ENCODE measurements at places on chromosomes 3 and 15.

- H3K4me1 ChIP-seq = no peaks in the 10 kb centered on the region
- no peaks in the 10 kb centered on the region for H3K36me3 ChIP-seq
- H3K4me3 ChIP-seq = no peak overlapping the region
- DNase-seq = no peak
- no peaks in the 10 kb centered on the region for H3K27me3 ChIP-seq
Measured at GRCh38 chr3:134284438-134284837, 33.8 kb upstream of the RYK start.

DNA sequence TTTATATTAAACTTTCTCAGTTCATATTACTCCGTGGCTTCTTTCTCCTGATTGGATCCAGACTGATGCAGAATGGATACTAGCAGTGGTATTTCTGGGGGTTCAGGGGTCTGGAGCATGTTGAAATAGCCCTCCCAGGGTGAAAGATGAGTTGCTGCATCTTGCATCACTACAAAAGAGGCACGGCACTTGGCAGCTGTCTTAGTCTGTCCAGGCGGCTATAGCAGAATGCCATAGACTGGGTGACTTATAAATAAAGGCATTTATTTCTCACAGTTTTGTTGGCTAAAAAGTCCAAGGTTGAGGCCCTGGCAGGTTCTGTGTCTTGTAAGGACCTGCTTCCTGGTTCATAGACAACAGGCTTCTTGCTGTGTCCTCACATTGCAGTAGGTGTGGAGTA lies 660 bp upstream of the BCL2L10 start:
- peaks cover 60% of the 10 kb centered on the region for H3K27me3 ChIP-seq
- H3K36me3 ChIP-seq = no peaks in the 10 kb centered on the region
- H3K4me3 ChIP-seq = no peak overlapping the region
- H3K27ac ChIP-seq = no peak overlapping the region
- no peak for DNase-seq

DNA sequence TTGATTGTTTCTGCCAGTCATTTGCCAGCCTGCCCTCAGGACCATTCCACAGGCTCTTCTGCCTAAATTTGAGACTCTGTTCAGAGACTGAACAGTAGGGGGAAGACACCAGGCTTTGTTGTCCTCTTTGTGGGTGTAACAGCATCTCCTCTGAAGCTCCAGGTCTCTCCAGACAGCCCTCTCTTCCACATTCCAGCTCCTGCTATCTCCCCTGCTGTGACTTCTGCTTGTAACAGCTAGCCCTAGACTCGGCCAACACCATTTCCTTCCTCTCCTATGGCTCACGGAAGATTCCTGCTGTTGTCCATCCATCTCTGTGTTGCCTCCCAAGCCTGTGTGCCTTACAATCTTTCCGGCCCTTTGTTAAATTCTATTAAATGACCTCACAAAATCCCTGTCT lies 40.2 kb downstream of the SUCLG2 start:
- no peak overlapping the region for H3K27ac ChIP-seq
- H3K36me3 ChIP-seq = peaks cover 12% of the 10 kb centered on the region
- H3K4me1 ChIP-seq = no peaks in the 10 kb centered on the region
- no peak overlapping the region for H3K4me3 ChIP-seq

- no peak overlapping the region for H3K27ac ChIP-seq
- no peak overlapping the region for H3K4me3 ChIP-seq
- H3K27me3 ChIP-seq = no peaks in the 10 kb centered on the region
Measured at GRCh38 chr3:156790156-156790555, 36.0 kb upstream of the LEKR1 start.

DNA sequence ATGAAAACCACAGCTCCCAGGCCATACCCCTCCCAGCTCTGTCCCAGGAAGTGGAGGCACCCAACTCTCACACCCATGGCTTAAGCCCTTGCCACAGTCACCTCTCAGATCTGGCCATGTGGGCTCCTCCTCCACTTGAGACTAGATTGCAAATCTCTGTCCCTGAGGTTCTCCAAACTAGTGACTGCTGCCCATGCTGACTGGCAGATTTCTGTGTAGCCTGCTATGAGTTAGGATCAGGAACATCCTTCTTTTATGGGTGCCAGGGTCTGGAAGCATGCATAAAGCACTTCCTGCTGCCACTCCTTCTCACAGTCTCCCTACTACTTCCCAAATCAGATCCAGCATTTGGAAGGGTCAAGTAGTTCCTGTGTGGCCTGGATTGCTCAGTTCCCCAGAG lies 59.6 kb upstream of the GOLIM4 start:
- H3K27ac ChIP-seq = no peak overlapping the region
- H3K4me1 ChIP-seq = no peaks in the 10 kb centered on the region
- H3K27me3 ChIP-seq = no peaks in the 10 kb centered on the region
- DNase-seq = no peak
- no peak overlapping the region for H3K4me3 ChIP-seq
- H3K36me3 ChIP-seq = no peaks in the 10 kb centered on the region

DNA sequence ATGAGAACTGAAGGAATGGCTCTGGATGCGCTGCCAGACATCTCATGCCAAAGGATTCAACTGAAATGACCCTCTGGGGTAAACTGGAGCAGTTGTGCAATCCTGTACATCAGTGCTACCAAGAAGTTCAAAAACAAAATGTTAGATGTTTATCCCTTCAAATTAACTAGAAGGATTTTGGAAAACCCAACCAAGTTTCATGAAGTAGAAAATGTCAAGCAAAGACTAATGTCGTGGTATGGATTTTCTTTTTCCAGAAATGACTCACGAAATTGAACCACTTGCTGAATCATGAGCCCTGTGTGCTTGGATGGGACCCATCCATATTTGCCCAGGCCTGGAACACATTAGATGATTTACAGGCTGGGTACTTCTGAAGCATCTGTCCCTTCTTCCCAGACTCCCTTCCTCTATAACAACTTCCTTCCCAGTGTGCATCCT lies 101.6 kb downstream of the LRTM1 start:
- H3K4me3 ChIP-seq = no peak overlapping the region
- no peak for DNase-seq
- no peaks in the 10 kb centered on the region for H3K27me3 ChIP-seq
- no peak overlapping the region for H3K27ac ChIP-seq

- H3K36me3 ChIP-seq = no peaks in the 10 kb centered on the region
- H3K4me1 ChIP-seq = no peaks in the 10 kb centered on the region
- H3K27me3 ChIP-seq = no peaks in the 10 kb centered on the region
- no peak overlapping the region for H3K4me3 ChIP-seq
- no peak for DNase-seq
- no peak overlapping the region for H3K27ac ChIP-seq
Measured at GRCh38 chr3:123859177-123859576, 25.0 kb downstream of the MYLK start.

- H3K4me1 ChIP-seq = peaks cover 13% of the 10 kb centered on the region
- no peak overlapping the region for H3K4me3 ChIP-seq
- no peak overlapping the region for H3K27ac ChIP-seq
- H3K27me3 ChIP-seq = no peaks in the 10 kb centered on the region
Measured at GRCh38 chr3:107966276-107966675, 124.6 kb downstream of the CD47 start.

DNA sequence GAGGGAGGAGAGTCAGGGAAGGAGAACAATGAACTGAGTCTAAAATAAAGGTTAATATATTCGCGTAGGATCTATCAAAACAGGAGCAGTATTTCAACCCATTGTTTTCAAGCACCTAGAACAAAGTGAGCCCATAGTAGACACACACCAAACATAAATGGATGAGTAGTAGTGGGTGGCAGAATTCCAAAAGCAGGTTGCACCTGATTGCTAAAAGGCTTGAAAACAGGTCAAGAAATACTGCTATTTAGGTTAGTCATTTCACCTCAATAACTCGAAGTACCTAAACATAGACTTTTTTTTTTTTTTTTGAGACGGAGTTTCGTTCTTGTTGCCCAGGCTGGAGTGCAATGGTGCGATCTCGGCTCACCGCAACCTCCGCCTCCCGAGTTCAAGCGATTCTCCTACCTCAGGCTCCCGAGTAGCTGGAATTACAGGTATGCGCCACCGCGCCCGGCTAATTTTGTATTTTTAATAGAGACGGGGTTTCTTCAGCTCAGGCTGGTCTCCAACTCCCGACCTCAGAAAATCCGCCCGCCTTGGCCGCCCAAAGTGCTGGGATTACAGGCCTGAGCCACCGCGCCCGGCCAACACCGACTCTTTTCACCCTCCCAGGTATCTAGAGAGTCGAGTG lies 855 bp upstream of the ABHD5 start:
- no peaks in the 10 kb centered on the region for H3K36me3 ChIP-seq
- peaks cover 20% of the 10 kb centered on the region for H3K4me1 ChIP-seq
- H3K27me3 ChIP-seq = no peaks in the 10 kb centered on the region
- peak overlapping the region; percentile 93 for H3K4me3 ChIP-seq
- DNase-seq = no peak

- no peak overlapping the region for H3K27ac ChIP-seq
- H3K4me1 ChIP-seq = no peaks in the 10 kb centered on the region
- no peaks in the 10 kb centered on the region for H3K27me3 ChIP-seq
- no peaks in the 10 kb centered on the region for H3K36me3 ChIP-seq
Measured at GRCh38 chr15:94453227-94453988, 222.0 kb downstream of the MCTP2 start.

- peak overlapping the region; percentile 35 for H3K27ac ChIP-seq
- H3K27me3 ChIP-seq = no peaks in the 10 kb centered on the region
- no peak overlapping the region for H3K4me3 ChIP-seq
Measured at GRCh38 chr3:194738254-194739093, 52.8 kb downstream of the FAM43A start.

- H3K27ac ChIP-seq = no peak overlapping the region
- no peak overlapping the region for H3K4me3 ChIP-seq
Measured at GRCh38 chr3:94083261-94083660, 20.4 kb downstream of the NSUN3 start.

DNA sequence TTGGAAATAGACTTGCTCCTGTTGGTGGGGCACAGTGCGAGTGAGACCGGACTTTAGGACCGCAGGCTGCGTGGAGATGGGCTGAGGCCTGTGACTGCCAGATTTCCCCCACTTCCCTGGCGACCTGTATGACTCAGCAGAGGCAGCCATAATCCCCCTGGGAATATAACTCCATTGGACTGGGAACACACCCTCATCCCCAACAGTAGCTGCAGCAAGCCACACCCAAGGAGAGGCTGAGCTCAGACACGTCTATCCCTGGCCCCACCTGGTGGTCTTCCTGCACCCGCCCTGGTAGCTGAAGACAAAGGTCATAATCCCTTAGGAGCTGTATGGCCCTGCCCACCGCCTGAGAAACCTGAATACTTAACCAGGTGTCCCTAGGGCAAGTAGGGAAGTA lies 42.6 kb downstream of the DZIP1L start:
- no peak overlapping the region for H3K27ac ChIP-seq
- H3K4me3 ChIP-seq = no peak overlapping the region
- H3K36me3 ChIP-seq = peaks cover 14% of the 10 kb centered on the region
- no peaks in the 10 kb centered on the region for H3K27me3 ChIP-seq
- no peaks in the 10 kb centered on the region for H3K4me1 ChIP-seq
- no peak for DNase-seq

- no peaks in the 10 kb centered on the region for H3K36me3 ChIP-seq
- DNase-seq = no peak
- H3K27ac ChIP-seq = no peak overlapping the region
- H3K4me1 ChIP-seq = no peaks in the 10 kb centered on the region
- no peak overlapping the region for H3K4me3 ChIP-seq
- H3K27me3 ChIP-seq = no peaks in the 10 kb centered on the region
Measured at GRCh38 chr15:26087395-26087794, 224.3 kb upstream of the ATP10A start.

- peak overlapping the region; percentile 95 for H3K4me3 ChIP-seq
- peaks cover 34% of the 10 kb centered on the region for H3K4me1 ChIP-seq
- peaks cover 16% of the 10 kb centered on the region for H3K36me3 ChIP-seq
- no peaks in the 10 kb centered on the region for H3K27me3 ChIP-seq
- H3K27ac ChIP-seq = peak overlapping the region; percentile 97
- peak; percentile 74 for DNase-seq
Measured at GRCh38 chr3:15206662-15207576, 873 bp downstream of the CAPN7 start.

- H3K4me3 ChIP-seq = no peak overlapping the region
- DNase-seq = no peak
- H3K4me1 ChIP-seq = no peaks in the 10 kb centered on the region
- no peaks in the 10 kb centered on the region for H3K36me3 ChIP-seq
- H3K27me3 ChIP-seq = no peaks in the 10 kb centered on the region
Measured at GRCh38 chr3:40660554-40660953, 135.8 kb downstream of the ZNF621 start.

GRCh38 chr3:121957674-121958415 lies 63.6 kb downstream of the SLC15A2 start:
- no peak for DNase-seq
- H3K27ac ChIP-seq = no peak overlapping the region
- H3K27me3 ChIP-seq = no peaks in the 10 kb centered on the region
- H3K4me3 ChIP-seq = no peak overlapping the region
- H3K4me1 ChIP-seq = no peaks in the 10 kb centered on the region

- H3K4me1 ChIP-seq = peaks cover 12% of the 10 kb centered on the region
- no peak for DNase-seq
- no peak overlapping the region for H3K27ac ChIP-seq
- H3K27me3 ChIP-seq = no peaks in the 10 kb centered on the region
Measured at GRCh38 chr3:134666466-134666865, 15.6 kb upstream of the KY start.

GRCh38 chr15:92812271-92812670 lies 87.9 kb upstream of the CHD2 start:
- H3K27ac ChIP-seq = peak overlapping the region; percentile 90
- no peaks in the 10 kb centered on the region for H3K36me3 ChIP-seq
- DNase-seq = no peak
- peaks cover 36% of the 10 kb centered on the region for H3K4me1 ChIP-seq

DNA sequence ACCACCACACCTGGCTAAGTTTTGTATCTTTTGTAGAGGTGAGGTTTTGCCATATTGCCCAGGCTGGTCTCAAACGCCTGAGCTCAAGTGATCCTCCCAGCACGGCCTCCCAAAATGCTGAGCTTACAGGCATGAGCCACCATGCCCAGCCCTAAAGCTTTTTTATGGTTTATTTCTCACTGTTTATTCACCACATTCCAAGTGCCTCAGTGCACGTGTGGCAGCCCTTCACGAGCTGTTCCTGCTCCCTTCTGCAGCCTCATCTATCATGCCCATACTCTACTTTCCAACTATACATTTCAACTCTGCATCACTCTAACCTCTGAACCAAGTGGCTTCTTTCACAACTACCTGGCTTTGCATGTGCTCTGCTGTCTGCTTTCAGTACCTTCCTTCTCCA lies 17.9 kb upstream of the OSBPL11 start:
- no peak overlapping the region for H3K4me3 ChIP-seq
- no peaks in the 10 kb centered on the region for H3K36me3 ChIP-seq
- H3K27me3 ChIP-seq = no peaks in the 10 kb centered on the region
- H3K27ac ChIP-seq = no peak overlapping the region

DNA sequence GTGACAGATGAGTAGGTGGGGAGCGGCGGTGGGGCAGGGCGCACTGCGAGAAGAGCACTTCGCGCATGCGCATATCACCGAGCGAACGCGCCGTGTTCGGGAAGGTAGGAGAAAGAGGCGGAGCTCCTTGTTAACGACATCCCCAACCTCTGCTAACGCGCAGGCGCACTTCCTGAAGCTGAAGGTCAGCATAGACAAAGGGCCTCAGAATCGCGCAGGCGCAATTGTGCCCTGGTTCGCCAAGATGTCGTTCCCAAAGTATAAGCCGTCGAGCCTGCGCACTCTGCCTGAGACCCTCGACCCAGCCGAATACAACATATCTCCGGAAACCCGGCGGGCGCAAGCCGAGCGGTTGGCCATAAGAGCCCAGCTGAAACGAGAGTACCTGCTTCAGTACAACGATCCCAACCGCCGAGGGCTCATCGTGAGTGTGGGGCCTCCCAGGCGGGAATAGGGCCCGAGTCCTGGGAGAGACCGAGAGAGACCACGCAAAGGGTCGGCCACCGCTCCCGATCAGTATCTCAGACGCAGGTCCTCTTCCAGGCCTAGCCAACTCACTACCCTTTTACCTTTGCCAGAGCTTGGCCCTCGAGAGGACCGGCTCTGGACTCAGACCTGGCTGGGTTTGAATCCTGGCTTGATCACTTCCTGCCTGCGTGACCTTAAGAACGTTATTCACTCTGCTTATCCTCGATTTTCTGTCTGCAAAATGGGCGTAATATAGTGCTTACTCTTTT lies at the start of gene NDUFB4:
Gene NDUFB4 (plus strand): TSS at position 221 of the 737 bp plus-strand sequence. CDS start 24 bp downstream, at position 245.
- H3K27ac ChIP-seq = peak within 1 kb of the TSS; percentile 90
- peak within 1 kb of the TSS; percentile 88 for H3K4me3 ChIP-seq
- H3K4me1 ChIP-seq = peaks cover 42% of the 10 kb centered on the region
- DNase-seq = peak; percentile 99
- peaks cover 8% of the 10 kb centered on the region for H3K36me3 ChIP-seq

All from sigmoid colon (tissue), 7 donors.